ENCODE measurements at places on chromosomes 11 and 22.

- no peak for DNase-seq
Measured at GRCh38 chr22:20127869-20128618, 3.6 kb upstream of the ZDHHC8 start.

DNA sequence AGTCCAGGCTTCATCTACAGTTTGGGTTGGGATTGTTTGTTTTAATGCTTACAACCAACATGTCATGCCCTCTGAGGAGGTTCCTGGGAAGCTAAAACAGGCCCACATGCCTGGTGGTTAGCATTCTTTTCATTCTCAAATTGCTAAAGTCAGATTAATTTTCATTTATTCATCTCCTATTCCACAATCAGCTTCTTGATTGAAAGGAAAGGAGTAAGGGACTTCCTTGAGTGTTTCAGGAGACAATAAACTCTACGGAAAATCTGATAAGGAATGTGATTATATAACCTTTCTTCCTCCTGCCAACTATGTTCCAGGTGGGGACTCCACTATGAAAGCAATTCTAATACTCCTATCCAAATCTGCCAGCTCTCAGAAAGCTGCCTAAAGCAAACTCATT, 30.8 kb downstream of the MRTFA start:
- no peak for DNase-seq

DNA sequence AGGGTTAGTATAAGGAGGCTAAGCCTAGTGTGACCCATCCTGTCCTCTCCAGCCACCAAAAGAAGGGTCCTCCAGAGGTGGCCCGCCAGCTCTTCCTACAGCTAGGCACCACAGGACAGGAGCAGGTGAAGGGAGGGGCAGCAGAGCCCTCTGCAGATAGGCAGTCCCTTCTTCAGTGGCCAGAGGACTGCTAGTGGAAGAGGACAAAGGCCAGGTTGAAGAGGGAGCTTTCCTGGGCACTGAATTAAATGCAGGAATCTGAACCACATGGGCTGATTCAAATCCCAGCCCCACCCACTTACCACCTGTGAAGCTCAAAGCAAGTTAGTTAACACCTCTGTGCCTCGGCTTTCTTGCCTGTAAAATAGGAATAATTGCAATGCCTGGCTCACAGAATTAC, 409.5 kb downstream of the NXPE2 start:
- DNase-seq: no peak

- no peak for DNase-seq
Measured at GRCh38 chr11:102147015-102147414, 36.8 kb downstream of the YAP1 start.

DNA sequence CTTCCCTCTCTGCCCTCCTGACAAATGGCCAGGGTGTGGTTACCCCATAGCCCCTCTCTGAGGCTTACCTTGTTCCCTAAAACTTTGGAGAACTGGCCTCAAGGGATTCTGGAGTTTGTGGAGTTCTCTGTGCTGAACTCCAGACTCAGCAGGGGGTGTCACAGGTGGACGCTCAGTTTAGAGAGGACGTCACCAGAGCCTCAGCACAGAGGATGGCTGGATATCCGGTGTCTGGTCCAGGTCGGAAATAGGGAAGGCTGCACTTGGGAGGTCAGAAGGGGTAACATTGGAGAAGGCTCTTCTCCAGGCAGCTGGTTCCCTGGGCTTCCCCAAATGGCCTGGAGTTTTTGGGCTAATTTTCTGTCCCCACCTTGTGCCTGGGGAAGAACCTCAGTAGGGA, 64.2 kb downstream of the ADAMTS15 start:
- no peak for DNase-seq

GRCh38 chr11:27532652-27533325, 26.2 kb upstream of the LIN7C start:
- peak; percentile 50 for DNase-seq
